ENCODE measurements at places on chromosomes 3 and 15.
A peak's percentile ranks its signal among the peaks of the same experiment; 100 is the strongest.

DNA sequence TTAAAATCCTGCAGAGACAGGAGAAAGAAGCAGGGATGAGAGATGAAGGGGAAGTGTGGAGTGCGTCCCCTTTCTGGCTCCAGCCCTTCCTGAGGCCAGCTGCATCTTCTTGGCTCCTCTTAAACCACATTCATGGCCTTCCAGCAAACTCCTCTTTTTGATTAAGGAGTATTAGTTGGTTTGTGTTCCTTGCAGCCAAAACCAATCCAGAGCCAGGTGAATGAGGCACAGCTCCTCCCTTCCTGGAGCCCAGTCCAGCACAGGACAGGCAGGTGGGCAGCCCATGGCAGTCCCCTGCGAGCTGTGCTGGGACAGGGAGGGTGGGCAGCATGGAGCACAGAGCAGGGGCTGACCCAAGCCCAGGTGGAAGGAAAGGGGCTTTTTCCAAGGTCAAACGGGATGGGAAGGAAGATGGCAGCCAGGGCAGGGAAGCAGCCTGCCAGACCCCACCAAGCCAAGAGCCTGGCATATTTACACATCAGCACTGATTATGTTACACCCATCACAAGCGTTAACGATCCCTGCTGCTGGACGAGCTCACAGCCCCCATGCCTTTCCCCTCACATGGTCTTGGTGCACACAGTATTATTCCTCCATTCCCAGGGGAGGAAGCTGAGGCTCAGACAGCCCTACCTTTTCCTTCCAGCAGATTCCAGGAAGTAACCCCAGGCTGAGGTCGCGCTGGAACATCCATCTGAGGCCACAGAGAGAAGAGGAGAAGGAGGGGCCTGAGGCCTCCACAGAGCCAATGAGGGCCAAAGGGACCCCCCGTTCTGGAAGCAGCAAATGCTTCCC, 175.6 kb downstream of the SMAD6 start:
- DNase-seq = no peak

GRCh38 chr3:45929042-45929679, 14.1 kb upstream of the CXCR6 start:
- DNase-seq = peak; percentile 66

DNA sequence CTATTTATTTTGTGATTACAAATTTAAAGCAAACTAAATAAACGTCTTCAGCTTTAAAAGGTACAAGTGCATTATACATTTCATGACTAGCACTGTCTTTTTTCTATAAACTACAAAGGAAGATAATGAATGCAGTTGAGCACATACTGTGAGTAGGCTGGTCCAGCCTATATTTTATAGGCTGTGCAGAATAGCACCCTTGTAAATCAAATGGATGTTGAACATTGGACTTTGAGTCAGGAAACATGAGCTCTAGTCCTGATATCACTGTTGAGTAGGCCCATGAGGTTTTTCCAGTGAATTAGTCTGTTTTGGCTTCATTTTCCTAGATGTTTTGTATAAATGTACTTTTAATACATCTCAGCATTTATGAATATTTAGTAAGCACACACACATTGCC, 447.3 kb upstream of the KCNMB2 start:
- no peak for DNase-seq

DNA sequence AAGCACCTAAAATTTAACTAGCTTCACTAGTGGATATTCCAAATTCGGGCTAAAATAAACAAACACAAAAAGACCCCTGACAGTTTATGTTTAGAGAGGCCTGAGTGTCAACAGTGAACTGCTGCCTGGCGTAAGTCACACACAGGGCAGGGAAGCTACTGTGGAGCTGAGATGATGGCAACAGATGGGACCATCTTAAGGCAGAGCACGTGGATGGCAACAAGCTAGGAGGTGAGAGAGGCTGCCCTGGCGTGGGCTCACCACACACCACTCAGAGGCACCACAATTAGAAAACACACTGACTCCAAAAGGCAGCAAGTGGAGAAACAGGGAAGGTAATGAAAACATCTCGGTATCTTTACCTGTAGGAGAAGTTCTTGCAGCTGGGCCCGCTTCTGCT, 93.3 kb downstream of the ATP1B3 start:
- no peak for DNase-seq

- no peak for DNase-seq
These were observed 156.1 kb downstream of the STXBP5L start for GRCh38 chr3:121064121-121064520.

DNA sequence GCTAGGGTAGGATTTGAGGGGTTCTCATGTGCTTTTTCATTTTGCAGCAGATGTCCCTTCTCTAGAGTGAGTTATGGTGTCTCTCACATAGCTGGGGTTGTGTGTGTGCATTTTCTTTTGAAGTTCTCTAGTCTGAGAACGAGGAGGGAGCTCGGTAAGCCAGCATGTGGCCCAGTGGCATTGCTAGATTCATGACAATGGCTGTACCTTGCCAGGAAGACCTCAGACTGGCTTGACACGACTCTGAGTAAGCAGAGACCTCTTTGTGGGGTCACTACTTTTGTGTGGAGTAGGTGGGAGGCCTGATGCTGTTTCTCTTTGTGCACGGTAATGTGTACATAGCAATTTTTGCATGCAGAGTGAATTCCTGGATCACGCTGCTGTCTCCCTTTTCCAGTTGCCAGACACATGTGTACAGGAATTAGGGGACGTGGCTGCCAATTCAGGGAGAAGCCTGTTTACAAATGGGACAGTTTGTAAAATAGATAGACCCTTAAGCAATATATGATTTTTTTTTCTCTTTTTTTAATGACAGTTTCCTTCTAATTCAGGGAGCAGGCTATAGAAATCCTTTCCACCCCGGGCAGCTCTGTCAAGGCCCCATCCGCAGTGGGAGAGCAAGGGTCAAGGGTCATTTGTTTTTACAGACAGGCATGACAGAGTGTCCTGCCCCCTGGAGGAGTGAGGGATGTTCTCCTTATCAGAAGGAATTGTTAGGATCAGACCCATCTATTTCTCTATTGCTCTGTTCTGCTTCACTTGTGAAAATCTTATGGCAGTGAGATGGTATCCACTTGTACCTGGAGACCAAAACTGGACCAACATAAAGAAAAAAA, 4.6 kb downstream of the CACNA1D start:
- DNase-seq = no peak

DNA sequence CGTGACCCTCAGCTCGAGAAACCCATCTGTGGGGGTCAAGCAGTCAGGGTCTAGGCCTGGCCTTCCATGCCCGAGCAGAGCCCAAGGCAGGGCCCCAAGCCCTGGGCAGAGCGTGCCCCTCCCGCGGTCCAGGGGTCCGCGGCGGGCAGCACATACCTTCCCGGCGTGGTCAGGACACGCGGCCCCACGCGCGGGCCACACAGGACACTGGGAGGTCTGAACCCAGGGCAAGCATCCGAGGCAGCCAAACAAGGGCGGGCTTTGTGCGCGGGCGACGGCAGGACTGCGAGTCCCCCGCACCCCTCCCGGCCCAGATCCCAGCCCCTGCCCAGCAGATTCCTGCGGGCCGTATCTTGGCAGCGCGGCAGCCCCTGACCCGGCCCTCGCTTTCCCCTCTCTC, 61.6 kb upstream of the ACAN start:
- DNase-seq = no peak

DNA sequence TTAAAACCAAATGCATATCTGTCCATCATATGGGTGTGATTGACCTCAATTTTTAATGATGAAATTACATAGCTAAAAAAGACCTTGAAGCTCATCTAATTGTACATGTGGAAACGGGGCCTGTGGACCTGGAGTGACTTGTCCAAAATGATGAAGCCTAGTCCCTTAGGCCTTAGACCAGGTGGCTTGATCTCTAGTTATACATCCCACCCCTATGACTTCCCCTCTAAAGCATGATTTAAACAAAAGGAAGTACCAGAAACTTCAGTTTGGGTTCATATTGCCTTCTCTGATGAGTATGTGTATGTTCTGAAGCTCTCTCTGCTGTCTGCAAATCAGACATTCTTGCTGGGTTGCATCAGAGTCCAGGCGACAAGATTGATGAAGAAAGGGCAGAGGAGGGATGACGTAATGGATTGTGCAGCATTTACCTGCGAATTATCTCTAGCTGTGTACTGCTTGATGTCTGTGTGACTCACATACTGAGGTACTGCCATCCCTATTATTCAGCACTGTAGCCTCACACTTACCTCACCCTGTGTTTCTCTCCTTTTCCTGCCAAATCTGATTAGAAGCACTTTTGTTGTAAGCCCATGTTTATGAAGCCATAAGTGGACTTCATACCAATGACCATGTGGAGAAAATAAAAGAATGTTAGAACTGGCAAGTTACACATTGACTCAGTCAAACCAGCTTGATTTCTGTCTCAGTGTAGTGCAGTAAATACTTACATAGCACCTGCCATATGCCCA, 111.5 kb downstream of the FILIP1L start:
- peak; percentile 54 for DNase-seq

- no peak for DNase-seq
These were observed 1032.2 kb upstream of the SEMA6D start for GRCh38 chr15:46685096-46685495.

GRCh38 chr15:81398910-81399551, 25.0 kb upstream of the TMC3 start:
- peak; percentile 63 for DNase-seq

GRCh38 chr3:47005212-47006144, 26.0 kb downstream of the NBEAL2 start:
- no peak for DNase-seq

- no peak for DNase-seq
These were observed 2.6 kb upstream of the BCL2A1 start for GRCh38 chr15:79973456-79974195.

DNA sequence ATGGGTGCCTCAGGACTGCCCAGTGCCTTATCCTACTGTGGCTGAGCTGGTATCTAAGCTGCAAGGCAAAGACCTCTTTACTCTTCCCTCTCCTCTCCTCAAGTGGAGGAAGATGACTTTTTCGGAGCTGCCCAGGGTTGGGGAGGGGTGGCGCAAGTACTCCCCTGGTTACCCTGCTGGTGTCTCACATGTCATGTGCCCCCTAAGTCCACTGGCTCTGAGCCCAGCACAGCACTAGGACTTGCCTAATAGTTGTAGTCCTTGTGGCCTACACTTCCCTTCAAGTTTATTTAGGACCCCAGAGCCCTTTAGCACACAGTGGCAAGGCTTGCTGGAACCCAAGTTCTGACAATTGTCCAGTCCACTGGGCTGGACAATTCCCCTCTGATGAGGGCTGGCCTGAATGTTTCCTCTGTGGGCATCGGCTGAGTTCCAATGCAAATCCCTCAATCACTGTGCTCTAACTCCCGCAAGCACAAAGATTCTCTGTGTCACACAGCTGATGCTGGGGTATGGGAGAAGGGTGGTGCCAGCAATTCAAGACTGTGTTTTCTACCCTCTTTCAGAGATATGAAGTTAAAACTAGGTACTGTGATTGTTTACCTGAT, 60.4 kb downstream of the UQCC5 start:
- DNase-seq = no peak

GRCh38 chr3:137172728-137173127, 214.9 kb downstream of the IL20RB start:
- no peak for DNase-seq

- DNase-seq = no peak
These were observed 63.2 kb upstream of the TNFSF10 start for GRCh38 chr3:172586436-172586835.

GRCh38 chr15:101174152-101174920, 77.5 kb downstream of the CHSY1 start:
- DNase-seq = no peak

DNA sequence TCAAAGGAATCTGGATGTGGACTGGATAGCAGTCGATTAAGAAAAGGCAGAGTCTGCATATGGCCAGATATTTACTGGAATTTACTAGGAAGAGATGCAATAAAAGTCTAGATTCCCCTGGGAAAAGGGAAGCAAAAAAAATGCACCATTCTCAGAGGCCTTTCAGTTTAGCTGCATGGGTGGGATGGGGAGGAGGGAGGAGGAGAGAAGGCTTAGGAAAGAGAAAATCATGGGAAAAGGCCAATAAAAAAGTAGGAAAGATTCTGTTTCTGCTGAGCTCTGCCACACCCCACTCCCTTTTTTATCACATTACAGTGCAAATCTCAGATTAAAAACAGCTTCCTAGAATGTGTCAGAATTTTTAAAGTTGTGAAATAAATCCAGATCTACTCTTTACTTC, 103.6 kb downstream of the ADAMTS9 start:
- no peak for DNase-seq

DNA sequence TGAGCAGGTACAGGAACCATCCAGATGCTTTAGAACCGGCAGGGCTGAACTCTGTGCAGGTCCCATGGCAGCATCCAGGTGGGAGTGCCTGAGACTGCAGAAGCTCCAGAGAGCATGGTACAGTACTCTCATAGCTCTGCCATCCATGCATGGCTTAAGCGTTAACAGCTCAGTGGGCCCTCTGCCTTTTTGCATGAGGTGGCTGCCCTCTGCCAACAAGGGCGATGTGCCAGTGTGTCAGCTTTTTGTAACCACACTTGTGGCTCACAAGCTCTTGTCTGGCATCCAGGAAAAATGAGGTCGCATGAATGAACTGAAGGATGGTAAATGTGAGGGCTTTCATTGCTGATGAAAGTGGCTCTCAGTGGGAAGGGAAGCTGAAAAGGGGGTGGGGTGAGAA, 950.1 kb downstream of the DIPK2A start:
- no peak for DNase-seq

GRCh38 chr3:53229606-53230005, 26.2 kb downstream of the TKT start:
- DNase-seq = no peak

GRCh38 chr3:188348435-188349244, 194.7 kb downstream of the LPP start:
- peak; percentile 8 for DNase-seq

- DNase-seq = no peak
These were observed 552.5 kb downstream of the ROBO1 start for GRCh38 chr3:79215286-79215685.

- no peak for DNase-seq
These were observed 13.3 kb downstream of the CPNE9 start for GRCh38 chr3:9716801-9717555.

DNA sequence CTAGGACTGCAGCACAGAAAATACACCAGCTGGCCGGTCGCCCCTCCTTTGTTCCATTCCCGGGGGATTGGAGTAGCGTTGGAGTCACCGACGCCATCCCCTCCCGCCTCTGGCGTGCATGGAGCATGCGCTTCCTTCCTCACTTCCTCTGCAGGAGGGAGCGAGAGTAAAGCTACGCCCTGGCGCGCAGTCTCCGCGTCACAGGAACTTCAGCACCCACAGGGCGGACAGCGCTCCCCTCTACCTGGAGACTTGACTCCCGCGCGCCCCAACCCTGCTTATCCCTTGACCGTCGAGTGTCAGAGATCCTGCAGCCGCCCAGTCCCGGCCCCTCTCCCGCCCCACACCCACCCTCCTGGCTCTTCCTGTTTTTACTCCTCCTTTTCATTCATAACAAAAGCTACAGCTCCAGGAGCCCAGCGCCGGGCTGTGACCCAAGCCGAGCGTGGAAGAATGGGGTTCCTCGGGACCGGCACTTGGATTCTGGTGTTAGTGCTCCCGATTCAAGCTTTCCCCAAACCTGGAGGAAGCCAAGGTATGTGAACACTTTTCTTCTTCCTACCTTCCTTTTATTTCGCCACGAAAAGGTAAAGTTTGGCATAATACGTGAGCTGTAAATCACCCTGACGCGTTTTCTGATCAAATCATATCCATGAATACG, at the start of gene SCG3:
TSS of gene SCG3 (plus strand) at position 201 of the 661 bp plus-strand sequence. CDS start at position 454, 253 bp downstream.
- no peak for DNase-seq
